Testis (tissue), 5 donors: ENCODE measurements at places on chromosomes 2 and 18. TPM values are rescaled to one million over a fixed set of nuclear protein-coding genes. Genes with fewer than 3 reads are reported as not detected.
A peak's percentile ranks its signal among the peaks of the same experiment; 100 is the strongest.

DNA sequence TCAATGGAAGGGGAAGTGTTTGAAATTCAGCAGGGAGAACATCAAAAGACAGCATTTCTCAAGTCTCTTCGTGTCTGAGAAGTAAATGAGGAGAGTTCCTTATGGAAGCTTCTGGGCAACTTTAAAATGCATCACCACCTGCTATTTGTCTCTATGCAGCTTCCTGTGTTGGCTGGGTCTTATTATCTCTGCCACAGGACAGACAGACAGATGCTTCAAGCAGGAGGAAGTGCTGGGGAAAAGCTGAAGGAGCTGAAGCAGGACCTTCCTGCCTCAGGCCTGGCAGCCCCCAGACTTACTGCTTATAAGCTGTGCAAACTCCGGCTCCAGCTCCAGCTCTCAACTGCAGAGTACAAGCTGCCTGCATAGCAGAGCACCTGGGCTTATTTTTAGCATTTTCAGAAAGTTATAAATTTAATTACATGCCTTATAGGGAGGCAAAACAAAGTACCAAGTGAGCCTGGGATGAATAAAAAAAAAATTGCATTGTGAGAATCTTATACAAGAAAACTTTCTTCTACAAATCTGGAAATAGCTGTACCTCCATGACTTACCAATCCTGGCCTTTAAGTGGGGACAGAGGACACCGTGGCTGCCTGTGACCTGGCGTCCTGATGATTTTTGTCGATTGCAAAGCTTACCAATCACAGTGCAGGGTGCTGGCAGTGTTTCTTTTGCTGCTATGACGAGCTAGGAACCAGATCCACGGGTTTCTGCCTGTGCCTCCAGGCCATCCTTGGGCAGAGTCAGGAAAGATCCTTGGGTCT lies 206.3 kb downstream of the SEPTIN10 start:
- H3K27me3 ChIP-seq, result no peaks in the 10 kb centered on the region
- peaks cover 5% of the 10 kb centered on the region for H3K4me1 ChIP-seq
- no peak overlapping the region for H3K4me3 ChIP-seq

DNA sequence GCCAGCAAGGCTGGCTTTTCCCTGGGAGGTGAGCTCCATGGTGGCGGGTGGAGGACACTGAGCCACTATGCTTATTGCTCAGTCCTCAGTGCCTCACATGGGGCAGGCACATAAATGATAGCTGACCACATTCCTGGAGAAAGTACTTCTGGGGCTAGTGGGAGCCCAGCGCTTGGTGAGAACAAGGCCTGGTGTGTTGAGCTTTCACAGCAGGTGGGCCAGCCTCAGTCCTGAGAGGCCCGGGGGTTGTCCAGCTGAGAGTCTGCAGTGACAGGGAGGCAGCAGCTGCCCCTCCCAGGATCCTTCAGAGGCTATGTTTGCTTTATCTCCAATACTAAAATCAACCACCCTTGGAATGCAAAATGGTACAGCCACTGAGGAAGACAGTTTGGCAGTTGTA lies 217.7 kb downstream of the ZBTB7C start:
- H3K4me1 ChIP-seq, result peaks cover 25% of the 10 kb centered on the region
- H3K4me3 ChIP-seq, result no peak overlapping the region
- no peak for DNase-seq
- H3K36me3 ChIP-seq, result no peaks in the 10 kb centered on the region
- H3K27ac ChIP-seq, result peak overlapping the region; percentile 41

GRCh38 chr2:130851624-130852382 lies 15.1 kb downstream of the ARHGEF4 start:
- H3K4me1 ChIP-seq, result no peaks in the 10 kb centered on the region
- H3K36me3 ChIP-seq, result no peaks in the 10 kb centered on the region
- H3K4me3 ChIP-seq, result no peak overlapping the region
- no peaks in the 10 kb centered on the region for H3K27me3 ChIP-seq

DNA sequence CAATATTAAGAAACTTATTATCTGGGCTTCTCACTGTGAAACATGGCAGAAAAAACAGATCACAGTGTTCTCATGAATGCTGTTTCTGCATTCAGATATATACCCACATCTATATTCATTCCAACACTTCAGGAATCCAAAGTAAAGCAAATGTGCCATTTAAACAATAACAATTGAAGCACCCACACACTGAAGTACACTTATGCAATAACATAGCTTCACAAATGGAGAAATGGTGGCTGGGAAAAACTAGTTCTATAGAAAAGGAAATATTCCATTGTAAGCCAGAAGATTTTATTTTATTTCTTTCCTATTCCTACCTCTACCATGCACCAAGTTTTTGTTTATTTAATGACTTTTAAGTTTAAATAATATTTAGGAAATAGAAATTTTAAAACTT lies 111.9 kb downstream of the DPP4 start:
- no peaks in the 10 kb centered on the region for H3K27me3 ChIP-seq
- no peak for DNase-seq
- no peaks in the 10 kb centered on the region for H3K36me3 ChIP-seq
- H3K4me1 ChIP-seq, result no peaks in the 10 kb centered on the region
- no peak overlapping the region for H3K27ac ChIP-seq

DNA sequence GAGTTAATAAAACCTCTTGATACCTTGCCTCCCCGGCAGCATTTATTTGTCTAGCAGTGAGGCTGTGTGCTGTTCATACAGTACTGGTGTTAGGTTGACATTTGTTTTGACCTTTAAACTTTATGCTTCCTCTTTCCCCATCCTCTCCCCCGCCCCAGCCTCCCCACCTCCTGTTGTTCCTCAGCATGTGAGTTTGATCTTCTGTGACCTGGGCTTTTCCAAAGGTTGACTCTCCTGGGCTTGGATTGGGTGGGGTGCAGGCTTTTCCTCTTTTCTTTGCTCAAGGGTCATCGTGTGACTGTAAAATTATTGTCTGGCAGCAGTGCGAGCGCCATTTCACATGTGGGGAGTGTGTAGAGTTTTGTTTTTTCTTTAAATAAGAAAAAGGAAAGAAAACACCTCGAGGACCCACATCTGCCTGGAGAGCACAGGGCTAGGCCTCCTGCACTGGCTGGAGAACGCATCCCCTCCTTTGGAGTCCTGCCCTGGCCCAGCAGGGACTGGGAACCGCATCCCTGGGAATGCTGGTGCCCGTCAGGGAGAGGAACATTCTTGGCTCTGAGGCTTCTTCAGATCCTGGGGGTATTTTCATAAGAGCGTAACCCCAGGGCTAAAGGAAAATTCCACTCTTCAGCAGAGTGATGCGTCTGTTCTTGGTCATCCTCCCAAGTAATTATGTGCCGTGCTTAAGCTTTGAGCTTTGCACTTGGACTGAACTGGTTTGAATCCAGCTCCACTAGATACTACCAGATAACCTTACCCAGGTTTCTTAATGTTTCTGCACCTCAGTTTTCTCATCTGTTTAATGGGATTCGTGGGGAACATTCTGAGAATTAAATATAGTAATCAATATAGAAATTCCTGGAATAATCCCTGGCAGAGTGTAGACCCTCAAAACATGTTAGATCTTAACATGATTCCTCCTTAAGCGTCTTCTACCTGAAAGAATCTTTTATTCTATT lies 91.5 kb downstream of the SETBP1 start:
- no peaks in the 10 kb centered on the region for H3K27me3 ChIP-seq
- DNase-seq, result peak; percentile 30
- H3K36me3 ChIP-seq, result no peaks in the 10 kb centered on the region
- peaks cover 12% of the 10 kb centered on the region for H3K4me1 ChIP-seq
- no peak overlapping the region for H3K4me3 ChIP-seq

GRCh38 chr2:152655880-152656279 lies 61.4 kb downstream of the PRPF40A start:
- no peaks in the 10 kb centered on the region for H3K36me3 ChIP-seq
- no peak for DNase-seq
- H3K27ac ChIP-seq, result no peak overlapping the region
- H3K27me3 ChIP-seq, result no peaks in the 10 kb centered on the region
- no peak overlapping the region for H3K4me3 ChIP-seq

DNA sequence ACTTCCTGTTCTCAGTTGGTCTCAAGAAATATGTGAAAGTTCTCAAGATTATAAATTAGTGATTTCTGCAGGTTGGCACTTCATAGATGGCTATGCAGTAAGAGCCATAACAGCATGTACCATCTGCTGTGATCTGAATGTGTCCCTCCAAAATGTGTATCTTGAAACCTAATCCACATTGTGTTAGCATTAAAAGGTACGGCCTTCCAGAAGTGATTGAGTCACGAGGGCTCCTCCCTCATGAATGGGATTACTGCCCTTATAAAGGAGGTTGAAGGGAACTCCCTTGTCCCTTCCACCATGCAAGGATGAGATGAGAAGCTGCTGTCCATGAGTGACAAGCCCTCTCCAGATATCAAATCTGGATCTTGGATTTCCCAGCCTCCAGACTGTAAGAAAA lies 45.0 kb downstream of the METTL4 start:
- H3K4me1 ChIP-seq, result no peaks in the 10 kb centered on the region
- H3K36me3 ChIP-seq, result no peaks in the 10 kb centered on the region
- no peak overlapping the region for H3K4me3 ChIP-seq
- DNase-seq, result no peak

GRCh38 chr18:10242936-10243680 lies 211.3 kb upstream of the APCDD1 start:
- no peak overlapping the region for H3K4me3 ChIP-seq
- no peak for DNase-seq
- no peak overlapping the region for H3K27ac ChIP-seq
- no peaks in the 10 kb centered on the region for H3K27me3 ChIP-seq
- no peaks in the 10 kb centered on the region for H3K36me3 ChIP-seq
- H3K4me1 ChIP-seq, result peaks cover 19% of the 10 kb centered on the region

GRCh38 chr2:41116106-41116797 lies 664.4 kb upstream of the SLC8A1 start:
- no peak overlapping the region for H3K27ac ChIP-seq
- no peaks in the 10 kb centered on the region for H3K36me3 ChIP-seq
- H3K4me1 ChIP-seq, result no peaks in the 10 kb centered on the region
- no peak for DNase-seq

DNA sequence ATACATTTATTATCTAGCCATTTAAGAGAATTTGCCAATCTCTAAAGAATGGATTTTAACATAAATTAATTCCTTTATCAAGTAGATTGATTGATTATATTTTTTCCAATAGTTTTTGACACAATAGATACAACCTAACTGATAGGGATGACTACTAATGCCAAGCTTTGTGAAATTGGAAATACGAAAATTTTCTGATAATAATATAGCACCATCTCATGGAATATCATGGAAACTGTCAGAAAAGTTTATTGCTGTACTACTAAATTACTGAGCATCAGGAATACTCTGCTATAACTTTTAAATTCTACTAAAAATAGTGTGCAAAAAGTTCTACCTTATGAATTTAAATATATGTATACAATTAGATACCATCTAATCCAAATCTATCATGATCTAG lies 101.8 kb upstream of the MAP2 start:
- DNase-seq, result no peak
- H3K27me3 ChIP-seq, result no peaks in the 10 kb centered on the region
- H3K4me3 ChIP-seq, result no peak overlapping the region

DNA sequence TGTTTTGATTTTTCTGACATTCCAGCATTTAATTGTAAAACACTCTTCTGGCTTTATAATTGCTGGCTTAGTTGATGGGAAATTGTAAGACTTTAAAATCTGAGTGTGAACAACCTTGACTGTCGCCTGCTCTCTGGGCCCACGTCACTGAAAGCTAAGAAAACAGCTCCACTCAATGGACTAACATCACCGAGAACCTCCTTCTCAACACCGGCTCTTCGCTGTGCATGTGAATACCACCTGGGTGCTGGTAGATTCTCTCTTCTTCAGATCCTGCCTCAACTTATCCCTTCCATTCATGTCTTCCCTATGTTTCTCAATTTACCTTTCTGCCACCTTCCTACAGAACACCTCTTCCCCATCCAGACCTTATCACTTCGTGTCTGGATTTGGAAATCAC lies 523.1 kb upstream of the ID2 start:
- no peaks in the 10 kb centered on the region for H3K27me3 ChIP-seq
- H3K36me3 ChIP-seq, result no peaks in the 10 kb centered on the region
- H3K4me1 ChIP-seq, result no peaks in the 10 kb centered on the region
- DNase-seq, result no peak

- DNase-seq, result no peak
- peaks cover 6% of the 10 kb centered on the region for H3K4me1 ChIP-seq
- H3K27ac ChIP-seq, result no peak overlapping the region
These were observed 185.2 kb upstream of the APCDD1 start for GRCh38 chr18:10269261-10269660.

DNA sequence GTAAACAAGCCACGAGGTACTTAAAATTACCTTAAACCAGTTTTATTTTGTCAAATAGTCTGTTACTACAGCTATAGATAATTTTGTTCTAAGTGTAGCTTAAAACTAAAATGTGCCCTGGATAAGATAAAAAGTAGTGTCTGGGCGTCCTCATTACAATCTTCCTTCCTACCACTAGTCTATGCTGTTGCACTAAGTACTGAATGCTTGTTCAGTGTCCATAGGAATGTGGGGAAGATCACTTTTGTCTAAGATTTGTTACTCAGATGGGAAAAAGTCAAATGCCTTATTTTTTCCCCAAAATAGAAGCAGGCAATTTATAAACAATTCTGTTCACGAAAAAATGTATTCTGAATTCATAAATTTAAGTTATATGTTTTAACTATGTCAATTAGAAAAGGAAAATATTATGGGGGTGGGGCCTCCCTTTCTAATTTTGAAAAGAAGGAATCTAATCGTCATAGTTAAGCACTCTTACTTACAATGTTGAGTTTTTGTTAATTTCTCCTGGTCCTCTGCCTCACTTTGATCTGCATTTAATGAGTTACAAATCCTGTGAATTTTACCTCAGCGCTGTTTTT lies 140.4 kb upstream of the VRK2 start:
- no peak for DNase-seq
- no peaks in the 10 kb centered on the region for H3K4me1 ChIP-seq
- H3K36me3 ChIP-seq, result no peaks in the 10 kb centered on the region
- H3K4me3 ChIP-seq, result no peak overlapping the region
- no peak overlapping the region for H3K27ac ChIP-seq

DNA sequence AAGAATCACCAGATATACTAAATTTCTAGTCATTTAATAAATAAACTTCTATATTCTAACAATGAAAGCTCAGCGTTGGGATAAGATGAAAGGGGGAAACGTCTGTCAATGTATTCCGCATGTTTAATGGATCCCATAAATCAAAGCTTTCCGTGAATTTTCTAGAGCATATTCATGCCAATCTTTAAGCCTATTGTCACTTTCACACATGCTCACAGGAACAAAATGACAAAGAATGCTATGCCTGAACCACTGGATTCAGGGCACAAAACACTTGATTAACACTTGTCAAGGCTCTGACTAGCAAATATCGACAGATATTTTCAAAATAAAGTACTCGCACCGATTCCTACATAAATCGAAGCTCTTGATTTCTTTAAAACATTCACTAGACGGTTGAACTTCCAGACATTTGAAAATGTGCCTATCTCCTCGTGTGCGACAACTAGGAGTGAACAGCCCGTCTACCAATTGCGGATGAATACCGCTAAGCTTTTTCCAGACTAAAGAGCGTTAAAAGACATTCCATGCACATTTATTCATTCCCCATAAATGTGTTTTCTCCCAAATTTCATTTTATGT lies 1.8 kb downstream of the TLK1 start:
- no peaks in the 10 kb centered on the region for H3K27me3 ChIP-seq
- H3K36me3 ChIP-seq, result no peaks in the 10 kb centered on the region
- H3K4me1 ChIP-seq, result peaks cover 26% of the 10 kb centered on the region
- peak overlapping the region; percentile 95 for H3K27ac ChIP-seq

POTEI gene
- 38.7 TPM for total RNA-seq

NGEF gene
- 28.7 TPM for total RNA-seq

SERPINB7 gene
- not detected for total RNA-seq

ACVR1C gene
- 2.3 TPM for total RNA-seq

PLB1 gene
- total RNA-seq, result 7.6 TPM

ESCO1 gene
- total RNA-seq, result 43.0 TPM

DPP10 gene
- total RNA-seq, result 6.7 TPM

FBLN7 gene
- total RNA-seq, result 3.3 TPM

IGFBP5 gene
- 308 TPM for total RNA-seq

CDH20 gene
- total RNA-seq, result 0.16 TPM

FAM124B gene
- 0.39 TPM for total RNA-seq

CD28 gene
- total RNA-seq, result 0.24 TPM

CRYGD gene
- not detected for total RNA-seq

TUBA3E gene
- total RNA-seq, result 129 TPM
